ENCODE measurements at places on chromosomes 3 and 15.

- no peak for DNase-seq
Observed at GRCh38 chr3:154023148-154023547, 98.0 kb upstream of the ARHGEF26 start.

- DNase-seq = peak; percentile 46
Observed at GRCh38 chr3:31724651-31725050, 191.9 kb downstream of the STT3B start.

DNA sequence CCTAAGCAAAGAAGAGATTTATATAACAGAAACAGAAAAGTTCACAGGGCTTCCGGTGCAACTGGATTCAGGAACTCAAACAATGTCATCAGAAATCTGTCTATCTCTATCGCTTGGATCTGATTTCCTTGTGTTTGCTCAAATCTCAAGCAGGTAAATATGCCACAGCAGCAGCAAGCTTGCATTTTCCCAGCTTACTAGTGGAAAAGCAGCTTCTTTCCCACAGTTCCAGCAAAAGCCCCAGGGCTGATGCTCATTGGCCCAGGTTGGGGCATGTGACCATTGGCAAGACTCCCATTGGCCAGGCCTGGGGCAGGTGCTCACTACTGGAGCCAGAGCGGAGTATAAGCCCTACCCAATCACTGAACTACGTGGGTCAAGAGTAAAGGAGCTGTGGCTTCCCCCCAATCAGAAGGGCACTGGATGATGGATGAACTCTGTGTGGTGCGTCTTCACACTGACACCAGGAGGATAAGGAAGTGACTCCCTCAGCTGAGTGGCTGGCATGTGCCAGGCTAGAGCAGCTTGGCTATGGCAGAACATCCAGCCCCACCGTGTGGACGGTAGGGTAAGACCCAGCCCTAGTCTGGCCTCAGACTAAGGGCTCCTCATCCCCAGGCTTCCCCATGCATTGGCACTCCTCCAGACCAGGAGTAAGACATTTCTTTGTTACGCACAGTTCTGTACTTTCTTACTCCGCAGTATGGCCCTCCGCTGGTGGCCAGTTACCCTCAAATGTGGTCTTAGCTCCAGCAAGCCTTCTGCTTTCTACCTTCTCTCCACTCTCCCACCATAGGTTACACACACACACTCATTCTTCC is 13.1 kb upstream of the VIPR1 start:
- peak; percentile 37 for DNase-seq

- DNase-seq = no peak
Observed at GRCh38 chr15:85044894-85045293, 63.2 kb downstream of the PDE8A start.

- DNase-seq = no peak
Observed at GRCh38 chr3:133871368-133872090, 24.2 kb downstream of the RAB6B start.

- no peak for DNase-seq
Observed at GRCh38 chr3:149577801-149578200, 80.0 kb downstream of the WWTR1 start.

DNA sequence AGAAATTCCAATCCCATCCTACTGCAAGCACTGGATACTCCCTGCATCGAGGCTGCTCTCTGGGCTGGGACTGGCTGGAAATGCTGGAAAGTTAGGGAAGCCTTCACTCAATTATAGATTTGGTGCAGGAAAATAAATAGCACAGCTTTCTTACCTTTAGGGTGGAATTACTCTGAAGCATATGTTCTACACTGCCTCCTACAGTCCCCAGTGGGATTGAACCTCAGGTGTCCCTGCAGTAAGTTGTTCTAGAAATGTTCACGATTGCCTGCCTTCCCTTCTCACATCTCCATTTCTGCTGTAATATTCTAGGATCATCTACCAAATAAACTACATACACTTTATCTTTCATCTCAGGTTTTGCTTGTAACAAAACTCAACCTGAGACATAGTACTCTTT is 536.7 kb upstream of the LMCD1 start:
- DNase-seq = no peak

DNA sequence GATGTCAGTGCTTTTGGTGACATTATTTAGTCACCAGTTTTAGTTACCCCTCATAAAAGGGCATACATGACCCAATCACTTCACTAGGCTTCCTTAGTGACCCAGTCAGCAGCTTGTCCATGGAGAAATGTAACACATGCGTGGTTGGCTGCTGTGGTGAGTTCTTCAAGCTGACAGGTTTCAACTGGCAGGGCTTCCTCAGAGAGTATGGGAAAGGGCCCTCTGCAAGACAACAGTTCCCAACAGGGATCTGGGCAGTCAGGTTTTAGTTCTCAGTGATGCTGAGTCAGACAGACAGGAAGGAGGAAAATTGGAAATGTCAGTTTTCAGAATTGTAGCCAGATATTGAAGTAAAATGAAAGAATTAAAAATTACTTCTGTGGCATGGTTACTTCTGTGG is 282.5 kb downstream of the TBL1XR1 start:
- DNase-seq = no peak

GRCh38 chr3:3531476-3531875 is 267.8 kb upstream of the LRRN1 start:
- DNase-seq = no peak

GRCh38 chr3:99960123-99960878 is 142.6 kb downstream of the CMSS1 start:
- no peak for DNase-seq

GRCh38 chr3:66487465-66487864 is 13.4 kb downstream of the LRIG1 start:
- DNase-seq = no peak

GRCh38 chr3:156017352-156018030 is 102.9 kb upstream of the KCNAB1 start:
- DNase-seq = no peak

DNA sequence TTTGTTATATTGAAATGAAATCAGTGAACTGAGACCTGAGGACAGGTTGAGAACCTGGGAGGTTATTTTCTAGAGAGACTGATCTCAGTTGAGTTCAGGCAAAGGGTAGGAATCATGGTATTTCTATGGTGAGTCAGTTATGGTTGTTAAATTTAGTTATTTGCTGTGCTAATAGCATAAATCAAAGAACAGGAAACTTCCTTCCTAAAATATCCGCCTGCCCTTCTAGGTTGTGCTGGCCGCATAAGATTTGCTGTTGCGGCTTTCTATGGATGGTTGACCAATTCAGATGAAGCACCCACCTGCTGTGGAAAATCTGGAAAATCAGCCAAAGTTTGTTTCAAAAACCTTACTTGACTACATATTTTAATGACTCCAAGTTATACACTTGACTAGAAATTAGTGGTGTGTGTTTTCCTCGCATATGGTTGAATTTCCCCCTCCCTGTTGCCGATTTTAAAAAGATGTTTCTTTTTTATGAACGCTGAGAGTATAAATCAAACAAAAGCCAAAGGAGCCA is 52.6 kb downstream of the PLCL2 start:
- DNase-seq = no peak

GRCh38 chr15:56227780-56228179 is 15.9 kb downstream of the RFX7 start:
- no peak for DNase-seq

- peak; percentile 90 for DNase-seq
Observed at GRCh38 chr3:59876533-59877062, 826.8 kb upstream of the CFAP20DC start.

DNA sequence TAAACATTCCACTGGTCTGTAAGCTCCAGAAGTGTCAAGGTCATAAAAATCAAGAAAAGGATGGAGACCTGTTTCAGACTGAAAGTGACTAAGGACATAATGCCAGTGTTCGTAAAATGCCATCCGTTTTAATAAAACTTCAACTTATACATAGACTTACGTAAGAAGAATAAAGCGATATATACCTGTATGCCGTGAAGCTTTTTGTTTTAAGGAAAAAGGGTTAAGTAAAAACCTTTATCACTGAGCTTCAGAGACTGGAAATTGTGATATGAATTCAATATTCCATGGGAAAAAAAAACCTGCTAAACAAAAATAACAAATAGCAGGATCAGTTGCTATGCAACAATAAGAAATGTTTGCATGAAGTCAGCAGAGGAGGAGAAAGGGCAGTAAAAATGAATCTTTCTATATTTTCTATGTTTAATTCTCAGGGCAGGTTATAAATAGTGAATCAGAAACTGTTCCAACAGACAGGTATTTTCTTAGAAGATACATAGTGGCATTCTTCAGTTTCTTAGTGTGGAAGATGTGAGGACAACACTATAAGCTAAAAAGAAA is 42.5 kb downstream of the CHSY1 start:
- DNase-seq = no peak

DNA sequence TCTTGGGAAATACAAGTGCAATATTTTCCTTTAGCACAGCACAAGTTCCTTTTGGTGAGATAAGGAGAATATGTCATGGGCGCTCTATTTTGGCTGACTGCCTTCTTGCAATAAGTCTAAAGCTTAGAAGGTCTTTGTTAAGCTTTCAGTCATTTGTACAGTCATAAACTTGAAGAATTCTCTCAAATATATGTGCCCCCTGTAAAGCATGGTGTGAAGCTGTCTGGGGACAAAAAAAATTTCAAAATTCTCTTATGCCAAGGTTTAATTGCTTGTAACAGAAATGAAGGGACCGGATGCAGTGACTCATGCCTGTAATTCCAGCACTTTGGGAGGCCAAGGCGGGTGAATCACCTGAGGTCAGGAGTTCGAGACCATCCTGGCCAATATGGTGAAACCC is 21.7 kb upstream of the ARID3B start:
- DNase-seq = peak; percentile 34

GRCh38 chr3:4614927-4615326 is 121.8 kb downstream of the ITPR1 start:
- DNase-seq = no peak

DNA sequence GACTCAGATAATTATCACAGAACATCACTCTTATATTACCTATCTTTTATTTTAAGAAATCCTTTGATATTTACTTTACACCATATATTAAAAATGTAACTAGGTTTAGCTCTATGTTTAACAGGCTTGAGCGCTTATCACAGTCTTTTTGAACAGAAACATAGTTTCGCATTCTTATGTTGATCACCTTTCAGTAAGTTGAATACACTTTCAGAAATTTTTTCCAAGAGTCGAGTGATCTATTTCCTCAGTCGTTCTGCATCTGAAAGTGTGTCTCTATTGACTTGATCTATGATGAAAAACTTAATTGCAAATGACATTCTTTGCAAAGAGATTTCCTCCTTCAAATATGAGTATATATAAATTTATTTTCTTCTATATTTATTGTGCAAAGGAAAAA is 516.6 kb upstream of the KCNMB2 start:
- no peak for DNase-seq

DNA sequence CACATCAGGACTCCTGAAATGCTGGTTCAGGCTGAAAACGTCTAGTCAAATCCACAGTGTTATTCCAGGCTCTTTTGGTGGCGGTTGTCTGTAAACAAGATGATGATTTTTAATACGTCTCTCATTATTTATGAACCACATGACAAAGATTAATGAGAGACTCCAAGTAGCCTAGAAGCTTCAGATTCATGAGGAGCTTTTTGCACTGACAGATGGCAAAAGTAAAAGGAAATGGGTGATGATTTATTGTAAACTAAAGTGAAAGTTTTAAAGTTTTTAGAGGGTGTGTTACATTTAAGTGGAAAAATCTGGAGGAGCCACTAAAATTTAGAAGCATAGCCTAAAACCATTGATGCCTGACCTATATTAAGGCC is 77.0 kb downstream of the BBX start:
- no peak for DNase-seq

GRCh38 chr15:36996538-36997181 is 103.7 kb downstream of the MEIS2 start:
- no peak for DNase-seq

- no peak for DNase-seq
Observed at GRCh38 chr3:128229106-128229857, 76.0 kb downstream of the EEFSEC start.

DNA sequence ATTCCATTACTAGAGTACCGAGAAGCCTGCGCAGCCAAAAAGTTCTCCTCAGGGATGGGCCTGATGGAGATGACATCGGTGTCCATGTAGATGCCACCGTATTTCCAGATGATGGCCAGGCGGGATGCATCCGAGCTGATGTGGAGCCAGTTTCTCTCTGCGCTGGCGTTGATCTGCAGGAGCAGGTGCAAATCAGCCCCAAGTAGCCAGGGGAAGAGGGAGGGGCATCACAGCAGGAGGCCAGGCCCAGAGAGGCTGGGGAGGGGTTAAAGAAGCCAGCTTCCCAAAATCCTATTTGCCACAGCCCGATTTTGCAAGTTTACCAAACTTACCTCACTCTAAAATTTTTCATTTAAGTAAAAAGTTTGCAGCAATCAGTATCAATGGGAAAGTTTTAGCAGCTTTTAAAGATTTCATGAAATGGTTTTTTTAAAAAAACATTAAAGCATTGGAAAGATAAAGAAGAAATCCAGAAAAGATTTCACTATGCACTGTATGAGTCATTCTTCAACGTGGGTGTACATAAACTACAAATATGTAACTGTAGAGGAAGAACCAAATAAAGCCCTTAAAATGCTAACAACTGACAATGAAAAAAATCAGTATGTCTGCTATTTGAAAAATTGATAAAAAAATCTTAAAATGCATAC is 7.4 kb downstream of the A4GNT start:
- peak; percentile 28 for DNase-seq

DNA sequence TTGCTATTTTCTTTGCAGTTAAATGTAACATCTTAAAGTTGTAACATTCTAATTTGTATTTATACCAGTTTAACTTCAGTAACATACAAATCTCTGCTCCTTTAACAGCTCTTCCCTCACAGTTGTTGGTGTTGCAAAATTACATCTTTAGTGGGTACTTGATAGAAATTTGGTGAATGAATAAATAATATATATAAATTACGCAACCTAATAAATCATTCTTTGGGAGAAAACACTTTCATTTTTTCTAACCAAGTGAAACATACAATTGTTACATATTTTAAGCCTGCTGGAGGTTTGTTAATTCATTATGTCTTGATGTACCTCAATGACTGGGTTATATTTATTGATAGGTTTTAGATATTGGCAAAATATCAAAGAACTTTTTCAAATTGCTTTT is 118.8 kb downstream of the PLD1 start:
- no peak for DNase-seq

DNA sequence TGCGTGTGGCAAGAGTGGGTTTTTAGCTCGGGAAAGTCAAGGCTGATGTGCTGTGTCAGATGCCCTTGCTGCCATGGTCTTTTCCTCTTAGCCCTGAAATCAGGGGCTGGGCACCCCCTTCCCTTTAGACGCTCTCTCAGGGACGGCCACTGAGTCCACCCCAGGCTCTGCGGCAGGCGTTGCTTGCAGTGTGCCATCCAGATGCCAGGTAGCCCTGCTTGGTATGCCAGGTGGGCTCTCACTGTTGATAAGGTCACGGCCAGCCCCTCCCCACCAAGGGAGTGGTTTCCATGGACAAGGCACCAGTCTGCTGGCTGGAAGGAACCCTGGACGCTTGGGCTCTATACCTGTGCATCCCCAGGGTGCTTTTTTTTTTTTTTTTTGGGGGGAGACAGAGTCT is 24.6 kb downstream of the FGD5 start:
- no peak for DNase-seq
